ENCODE measurements at places on chromosomes 2 and 18.

- DNase-seq: no peak
Observed at GRCh38 chr2:164910101-164910899, 45.0 kb downstream of the SLC38A11 start.

DNA sequence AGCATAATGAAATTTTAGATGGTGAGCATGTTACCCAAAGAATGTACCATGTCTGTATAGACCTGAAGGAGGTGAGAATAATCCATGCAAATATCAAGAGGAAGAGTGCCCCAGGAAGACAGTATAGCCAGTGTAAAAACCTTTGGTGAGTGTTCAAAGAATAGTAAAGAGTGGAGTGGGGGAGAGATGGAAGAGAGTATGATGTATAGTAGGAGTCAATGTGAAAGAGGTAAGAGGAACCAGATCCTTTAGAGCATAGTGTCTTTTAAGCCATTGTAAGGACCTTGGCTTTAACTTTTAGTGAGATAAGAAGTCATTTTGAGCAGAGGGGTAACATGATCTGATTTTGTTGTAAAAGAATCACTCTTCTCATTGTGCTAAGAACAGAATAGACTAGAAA is 1052.3 kb upstream of the ZEB2 start:
- no peak for DNase-seq

DNA sequence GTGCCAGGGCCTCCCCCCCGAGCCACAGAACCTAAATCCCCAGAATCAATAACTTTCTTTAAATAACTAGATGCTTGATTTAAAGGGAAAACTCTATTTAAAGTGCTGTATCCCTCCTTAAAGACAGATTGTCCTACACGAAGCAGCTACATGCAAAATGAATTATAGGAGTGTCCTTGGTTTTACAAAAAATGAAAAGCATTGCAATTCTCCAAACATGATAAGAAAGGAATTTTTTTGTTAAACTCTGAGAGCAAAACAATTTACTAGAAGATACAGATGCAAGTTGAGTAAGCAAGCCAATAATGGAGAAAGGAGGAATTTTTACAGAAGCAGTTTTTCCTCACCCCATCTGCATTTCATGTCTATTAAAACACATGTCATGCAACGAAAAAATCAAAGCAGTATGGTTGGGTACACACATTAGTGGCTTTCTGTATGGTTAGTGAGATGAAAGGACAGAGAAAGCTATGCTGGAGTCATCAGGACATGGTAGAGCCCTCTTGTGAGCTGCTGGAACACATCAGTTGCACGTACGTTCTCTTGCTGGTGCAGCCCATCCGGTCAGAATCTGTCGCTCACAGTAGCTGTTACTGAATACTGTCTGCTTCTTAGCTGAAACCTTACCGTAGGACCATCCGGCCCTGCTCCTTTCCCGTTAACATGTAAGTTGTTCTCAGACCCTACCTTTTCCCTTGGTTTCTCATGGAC is 25.9 kb upstream of the STEAP3 start:
- no peak for DNase-seq

- DNase-seq: no peak
Observed at GRCh38 chr2:133635131-133635530, 66.9 kb upstream of the NCKAP5 start.

GRCh38 chr2:200703127-200703925 is 108.4 kb upstream of the BZW1 start:
- no peak for DNase-seq

DNA sequence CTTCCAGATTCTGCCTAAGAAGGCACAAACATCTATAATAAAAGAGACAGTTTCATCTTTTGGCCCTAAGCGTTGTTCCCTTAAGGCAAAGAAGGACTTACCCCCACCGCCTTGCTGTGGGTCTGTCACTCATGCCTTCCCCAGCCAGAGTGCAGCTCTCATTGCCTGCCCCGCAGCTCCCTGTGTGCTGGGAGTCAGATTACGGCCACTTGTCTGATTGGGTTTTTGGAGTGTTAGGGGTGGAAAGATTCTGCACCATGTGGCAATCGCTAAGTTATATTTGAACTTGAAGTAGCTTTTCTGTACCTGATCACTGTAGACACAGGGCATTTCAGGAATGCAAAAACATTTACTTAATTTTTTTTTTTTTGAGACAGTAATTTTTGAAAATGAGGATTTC is at the start of gene AQP4:
TSS of gene AQP4 (minus strand) at position 151 of the 400 bp plus-strand sequence. CDS start at position 133, 18 bp downstream.
- DNase-seq: no peak

- no peak for DNase-seq
Observed at GRCh38 chr2:174047746-174048145, 82.6 kb upstream of the SP3 start.

- DNase-seq: no peak
Observed at GRCh38 chr2:108612514-108613183, 78.4 kb downstream of the LIMS1 start.

DNA sequence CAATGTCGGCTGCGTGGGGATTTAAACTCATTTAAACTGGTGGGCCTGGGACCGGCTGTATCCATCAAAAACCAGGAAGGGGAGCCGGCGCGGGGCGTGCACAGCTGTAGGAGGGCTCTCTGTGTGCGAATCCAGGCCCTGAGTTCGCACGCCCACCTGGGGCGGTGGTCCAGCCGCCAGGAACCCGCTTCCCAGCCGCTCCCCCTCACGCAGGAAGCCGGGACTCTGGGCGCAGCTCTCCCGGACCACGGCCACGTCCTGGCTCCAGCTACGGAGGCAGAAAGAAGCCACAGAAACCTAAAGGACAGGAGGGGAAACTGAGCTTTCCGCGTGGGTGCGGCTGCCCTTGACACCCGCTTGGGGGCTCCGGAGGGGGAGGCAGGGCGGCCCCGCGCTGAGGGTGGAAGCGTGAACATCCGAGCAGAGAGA is 80.6 kb downstream of the GFPT1 start:
- DNase-seq: no peak

GRCh38 chr2:160674146-160674750 is 180.6 kb upstream of the RBMS1 start:
- no peak for DNase-seq

DNA sequence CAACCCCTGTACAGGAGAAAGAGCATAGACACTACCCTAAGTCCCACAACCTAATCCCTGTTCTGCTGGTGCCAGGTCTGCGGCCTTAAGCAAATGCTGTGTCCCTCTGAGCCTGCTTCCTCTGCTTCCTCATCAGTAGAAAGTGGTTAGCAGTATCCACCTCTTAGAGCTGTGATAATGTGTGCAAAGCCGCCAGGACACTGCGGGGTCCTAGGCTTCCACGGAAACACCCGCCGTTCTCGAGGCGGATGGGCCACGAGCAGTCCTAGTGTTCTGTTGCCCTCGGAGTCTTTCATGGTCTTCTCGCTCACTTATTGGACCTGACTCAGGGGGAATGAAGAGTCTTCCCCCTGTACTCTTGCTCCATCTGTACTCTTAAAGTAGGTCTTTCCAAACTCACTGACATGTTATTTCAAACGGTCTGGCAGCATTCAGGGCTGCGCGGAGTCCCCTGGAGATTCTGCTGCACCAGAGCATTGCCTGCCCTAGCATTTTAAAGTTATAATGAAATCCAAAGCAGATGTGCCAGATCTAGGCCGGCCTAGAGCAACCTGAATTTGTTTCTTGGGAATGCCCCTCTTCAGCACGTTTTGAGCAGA is 107.2 kb upstream of the ZNF236 start:
- DNase-seq: no peak

DNA sequence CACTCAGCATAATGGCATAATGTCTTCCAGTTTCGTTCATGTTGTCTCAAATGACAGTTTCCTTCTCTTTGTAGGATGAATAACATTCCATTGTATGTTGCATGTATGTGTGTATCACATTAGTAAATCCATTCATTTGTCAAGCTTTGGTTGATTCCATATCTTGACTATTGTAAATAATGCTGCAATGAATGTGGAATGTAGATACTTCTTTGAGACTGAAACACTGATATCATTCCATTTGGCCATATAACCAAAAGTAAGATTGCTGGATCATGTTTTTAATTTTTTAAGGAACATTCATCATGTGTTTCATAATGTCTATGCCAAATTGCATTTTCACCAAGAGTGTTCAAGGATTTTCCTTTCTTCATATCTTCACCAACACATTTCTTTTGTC is 1711.4 kb upstream of the PIK3C3 start:
- no peak for DNase-seq

DNA sequence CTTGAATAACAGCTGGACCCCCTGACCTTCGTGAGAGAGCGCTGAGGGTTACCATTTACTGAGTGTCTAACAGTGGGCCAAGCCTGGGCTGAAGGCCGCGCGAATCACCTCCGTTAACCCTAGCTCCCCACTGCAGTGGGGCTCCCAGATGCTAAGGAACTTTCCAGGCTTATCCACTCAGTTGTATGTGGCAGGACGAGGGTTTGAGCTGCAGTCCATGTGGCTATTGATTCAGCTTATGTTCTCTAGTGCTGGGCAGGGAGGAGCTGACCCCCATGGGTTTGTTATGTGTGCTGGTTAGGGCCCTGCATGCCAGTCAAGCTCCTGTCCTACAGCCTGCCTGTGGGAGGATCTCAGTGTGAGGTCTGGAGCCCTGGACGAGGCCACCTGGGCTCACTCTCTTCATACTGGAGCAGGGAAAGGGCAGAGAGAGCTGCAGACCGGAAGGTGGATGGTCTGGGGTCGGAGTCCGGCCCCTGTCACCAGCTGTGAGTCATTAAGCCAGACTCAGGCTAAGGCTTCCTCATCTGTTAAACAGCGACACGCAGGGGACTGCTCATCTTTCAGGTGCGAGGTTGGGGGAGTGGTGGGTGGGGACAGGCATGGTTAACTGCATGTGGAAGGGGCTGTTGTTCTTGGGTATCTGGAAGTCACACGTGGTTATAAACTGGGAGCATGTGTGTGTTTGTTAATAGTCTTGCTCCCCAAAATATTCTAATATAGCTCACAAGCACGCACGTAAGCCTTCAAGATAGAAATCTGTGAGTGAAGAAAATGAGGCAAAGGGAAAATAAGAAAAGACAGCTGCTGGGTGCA is 6.6 kb downstream of the PSD4 start:
- DNase-seq: no peak

GRCh38 chr2:186927867-186928191 is 78.9 kb upstream of the ZSWIM2 start:
- DNase-seq: no peak

DNA sequence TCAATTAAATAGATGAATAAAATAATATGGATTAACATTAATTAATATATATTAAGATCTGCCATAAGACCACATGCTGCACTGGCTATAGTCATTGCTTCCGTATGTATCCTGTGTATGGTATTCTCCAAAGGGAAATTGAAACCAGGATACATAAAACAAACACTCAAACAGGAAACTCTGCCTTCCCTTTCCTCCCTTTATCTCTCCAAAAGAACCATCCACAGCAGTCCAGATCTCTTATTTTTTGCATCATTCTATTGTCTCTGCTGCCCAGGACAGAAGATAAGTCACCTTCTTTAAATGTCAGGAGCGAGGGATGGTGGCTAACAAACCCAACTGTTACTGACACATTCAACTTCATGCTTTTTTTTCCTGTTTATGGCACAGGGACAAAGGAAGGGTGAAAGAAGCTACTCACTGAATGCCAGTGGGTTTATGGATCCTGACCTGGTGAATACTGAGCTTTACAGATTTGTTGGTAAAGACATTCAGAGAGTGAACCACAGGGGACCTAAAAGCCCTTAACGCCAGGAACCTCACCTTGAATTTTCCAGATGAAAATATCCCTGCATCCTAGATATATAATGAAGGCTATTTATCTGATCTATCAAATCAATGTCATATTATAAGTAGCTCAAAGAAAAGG is 67.5 kb downstream of the CSRNP3 start:
- no peak for DNase-seq

- no peak for DNase-seq
Observed at GRCh38 chr18:45142868-45143267, 462.2 kb downstream of the SETBP1 start.

- no peak for DNase-seq
Observed at GRCh38 chr2:100766806-100767205, 53.1 kb upstream of the NPAS2 start.

GRCh38 chr2:24491542-24492420 is 727 bp downstream of the NCOA1 start:
- no peak for DNase-seq

DNA sequence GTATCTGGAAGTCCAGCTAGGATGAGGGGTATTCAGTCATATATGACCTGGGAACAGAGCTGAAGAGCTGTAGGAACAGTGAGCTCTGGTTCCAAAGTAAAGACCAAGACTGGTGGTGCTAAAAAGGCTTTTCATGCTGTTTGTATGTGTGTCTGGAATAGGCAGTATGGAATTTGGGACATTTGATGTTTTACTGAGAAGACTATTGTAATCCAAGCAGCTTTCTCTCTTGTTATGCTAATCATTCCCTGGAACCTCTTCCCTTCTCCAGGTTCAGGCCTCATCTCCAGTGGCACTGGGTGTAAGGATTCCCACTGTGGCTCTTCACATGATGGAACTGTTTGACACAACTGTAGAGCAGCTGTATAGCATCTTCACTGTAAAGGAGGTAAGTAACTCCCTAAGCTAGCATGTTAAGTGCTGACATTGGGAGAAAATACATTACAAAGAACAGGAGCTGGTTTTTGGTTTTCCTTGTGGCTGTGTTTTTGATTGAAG is 23.3 kb downstream of the C2orf74 start:
- no peak for DNase-seq

DNA sequence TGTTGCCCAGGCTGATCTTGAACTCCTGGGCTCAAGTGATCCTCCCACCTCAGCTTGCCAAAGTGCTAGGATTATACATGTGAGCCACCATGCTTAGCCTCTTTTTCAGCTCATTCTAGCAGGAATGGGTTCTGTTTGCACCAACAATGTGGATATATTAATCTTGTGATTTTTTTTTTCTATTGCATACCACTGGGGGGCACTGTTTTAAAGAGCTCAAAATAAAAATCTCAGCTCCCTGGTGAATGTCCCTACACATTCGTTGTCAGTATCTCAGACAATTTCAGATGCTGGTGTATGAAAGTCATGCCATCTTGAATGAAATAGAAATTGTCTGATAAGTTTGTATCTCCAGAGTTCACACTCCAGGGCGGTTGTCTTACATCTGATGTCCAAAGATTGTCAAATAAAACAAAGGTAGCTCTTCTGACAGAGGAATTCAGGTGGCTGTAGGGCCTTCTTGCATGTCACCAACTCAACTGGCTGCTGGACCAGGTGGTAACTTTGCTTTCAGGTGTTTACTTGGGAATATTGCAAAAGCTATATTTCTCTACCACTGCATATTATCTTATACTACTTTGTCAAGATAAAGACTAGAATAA is 3.1 kb upstream of the MATN3 start:
- DNase-seq: no peak

- no peak for DNase-seq
Observed at GRCh38 chr2:182229297-182229696, 197.5 kb downstream of the PDE1A start.

- no peak for DNase-seq
Observed at GRCh38 chr2:61233581-61233980, 71.6 kb downstream of the C2orf74 start.

- DNase-seq: no peak
Observed at GRCh38 chr18:79965119-79965902, 868 bp downstream of the HSBP1L1 start.

- no peak for DNase-seq
Observed at GRCh38 chr2:218001629-218002028, 1.2 kb downstream of the TNS1 start.

- DNase-seq: peak; percentile 9
Observed at GRCh38 chr18:64330161-64330560, 181.3 kb upstream of the LINC00305 start.
